ENCODE measurements at places on chromosomes 1 and 21.

DNA sequence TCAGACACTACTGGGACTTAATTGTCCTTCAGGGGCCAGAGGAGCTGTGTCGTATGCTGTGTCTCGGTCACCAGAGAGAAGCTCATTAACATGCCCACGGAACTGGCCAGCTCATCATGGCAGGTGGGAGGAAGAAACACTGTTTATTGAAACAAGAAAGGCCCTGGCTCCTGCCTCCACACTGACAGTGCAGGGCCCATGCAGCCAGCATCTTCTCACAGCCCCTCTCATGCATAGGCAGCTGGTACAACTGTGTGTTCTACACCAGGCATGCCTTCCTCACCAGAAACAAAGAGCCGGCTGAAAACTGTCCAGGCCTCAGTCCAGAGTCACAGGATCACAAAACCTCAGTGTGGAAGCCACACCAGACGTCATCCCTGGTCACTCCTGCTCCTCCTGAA lies 106.0 kb downstream of the UBE2U start:
- DNase-seq: no peak

- DNase-seq: no peak
Observed at GRCh38 chr1:153527023-153527682, 8.6 kb downstream of the S100A6 start.

- no peak for DNase-seq
Observed at GRCh38 chr1:79819140-79819539, 812.6 kb upstream of the ADGRL4 start.

DNA sequence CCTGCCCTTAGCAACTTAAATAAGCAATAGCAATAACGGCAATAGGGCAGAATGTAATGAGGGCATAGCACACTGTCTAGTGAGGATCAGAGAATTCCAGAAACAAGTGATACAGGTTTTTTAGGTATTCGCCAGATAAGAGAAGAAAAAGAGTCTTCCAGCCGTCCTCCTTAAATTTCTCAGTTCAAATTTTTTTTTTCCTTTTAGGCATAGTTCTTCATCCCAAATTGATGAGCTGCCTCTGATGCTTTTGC lies 1.8 kb downstream of the PIGV start:
- no peak for DNase-seq

DNA sequence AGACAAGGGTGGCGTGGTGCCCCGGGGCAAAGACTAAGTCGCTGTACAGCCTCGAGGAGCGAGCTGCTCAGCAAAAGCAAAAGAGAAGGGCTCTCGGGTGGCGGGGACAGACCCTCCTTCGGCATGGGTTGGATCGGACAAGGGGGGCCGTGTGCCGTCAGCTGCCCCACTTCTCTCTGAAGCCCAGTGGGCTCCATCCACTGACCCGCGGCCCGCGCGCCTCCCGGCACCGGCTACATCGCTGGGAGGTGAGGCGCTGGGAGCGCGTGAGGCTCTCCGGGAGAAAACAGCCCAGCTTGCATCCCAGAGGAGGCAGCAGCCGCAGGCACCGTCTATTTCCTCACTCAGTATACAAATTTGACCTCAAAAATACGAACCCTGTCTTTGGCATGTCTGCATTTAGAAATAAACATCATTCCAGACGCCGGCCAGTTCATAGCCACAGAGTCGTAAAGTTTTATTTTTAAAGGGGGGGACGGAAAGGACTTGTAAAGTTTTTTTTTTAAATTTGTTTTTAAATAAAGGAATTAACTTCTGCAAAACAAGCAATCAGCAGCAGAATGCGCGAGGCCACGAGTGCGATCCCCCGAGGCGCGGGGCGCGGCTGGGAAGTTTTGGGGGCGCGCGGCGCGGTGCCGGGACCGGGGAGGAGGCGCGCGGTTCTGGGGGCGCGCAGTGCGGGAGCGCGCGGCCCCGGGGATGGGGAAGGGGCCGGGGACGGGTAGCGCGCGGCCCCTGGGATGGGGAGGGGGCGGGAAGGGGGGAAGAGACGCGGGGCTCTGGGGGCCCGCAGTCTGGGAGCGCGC lies 689 bp upstream of the GPR137B start:
- peak; percentile 12 for DNase-seq

DNA sequence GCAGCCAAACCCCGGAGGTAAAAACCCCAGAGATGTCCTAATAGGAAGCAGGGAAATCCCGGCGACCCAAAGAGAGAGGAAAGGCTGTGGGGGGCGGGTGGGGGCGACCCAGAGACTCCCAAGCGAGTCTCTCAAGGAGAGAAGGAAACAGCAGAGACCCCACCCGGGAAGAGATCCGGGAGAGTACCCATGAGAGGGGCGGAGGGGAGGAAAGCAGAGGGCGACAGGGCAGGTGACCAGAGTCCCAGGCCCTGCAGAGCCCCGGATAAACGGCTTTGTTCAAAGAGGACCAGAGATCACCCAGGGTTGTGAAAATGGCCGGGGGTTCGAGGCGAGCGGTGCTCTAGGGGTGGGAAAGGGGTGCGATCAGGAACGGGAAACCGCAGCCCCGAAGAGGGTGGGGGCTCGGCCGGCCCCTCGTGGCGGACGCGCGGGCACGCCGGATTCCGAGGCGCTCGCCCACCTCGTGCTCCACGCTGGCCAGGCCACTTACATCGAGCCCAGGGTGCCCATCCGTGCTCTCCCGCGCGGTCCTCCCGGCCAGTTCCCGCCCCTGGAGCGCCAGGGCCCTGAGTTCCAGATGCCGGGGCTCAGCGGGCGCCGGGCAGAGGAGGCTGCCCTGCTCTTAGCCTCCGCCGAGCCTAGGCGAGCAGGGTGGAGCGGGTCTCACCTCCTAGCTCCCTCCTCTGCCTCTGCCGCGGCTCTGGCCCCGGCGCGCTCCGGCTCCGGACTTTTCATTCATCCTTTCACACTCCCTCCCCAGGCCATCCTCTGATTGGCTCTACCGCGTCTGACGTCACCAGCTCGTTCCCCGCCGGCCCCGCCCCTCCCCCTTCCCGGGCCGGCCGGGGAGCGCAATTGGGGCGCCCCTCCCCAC lies 52.3 kb downstream of the RHBG start:
- peak; percentile 98 for DNase-seq

GRCh38 chr1:109838838-109839240 lies 71.8 kb upstream of the CSF1 start:
- no peak for DNase-seq

GRCh38 chr1:72282271-72283021 lies at the start of gene NEGR1:
TSS of gene NEGR1 (minus strand) at chr1:72282539.
- peak; percentile 73 for DNase-seq

DNA sequence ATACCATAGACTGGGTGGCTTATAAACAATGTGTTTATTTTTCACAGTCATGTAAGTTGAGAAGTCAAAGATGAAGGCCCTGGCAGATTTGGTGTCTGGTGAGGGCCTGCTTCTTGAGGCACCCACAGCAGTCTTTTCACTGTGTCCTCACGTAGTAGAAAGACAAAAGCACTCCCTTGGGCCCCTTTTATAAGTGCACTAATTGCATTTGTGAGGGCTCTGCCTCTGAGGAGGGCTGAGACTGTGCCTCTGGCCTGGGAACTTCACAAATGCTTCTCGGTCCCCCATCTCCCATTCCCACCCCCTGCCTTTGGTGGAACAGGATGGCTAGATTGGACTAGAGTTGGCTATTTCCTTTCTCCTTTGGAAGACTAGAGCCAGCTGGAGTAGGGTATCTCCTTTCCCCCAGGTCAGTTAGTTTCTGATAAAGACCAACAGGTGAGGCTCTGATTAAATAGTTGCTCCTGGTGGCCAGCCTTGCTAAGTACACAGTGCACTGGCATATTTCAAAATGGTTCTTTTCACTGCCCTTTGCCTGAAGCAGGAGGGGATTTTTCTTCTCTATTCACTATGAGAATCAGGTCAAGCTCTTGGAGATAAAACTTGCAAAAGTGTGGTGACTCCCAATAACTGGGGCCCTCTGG lies 82.9 kb downstream of the PLPPR4 start:
- no peak for DNase-seq

GRCh38 chr1:88979749-88980116 lies 12.7 kb downstream of the KYAT3 start:
- no peak for DNase-seq

- DNase-seq: no peak
Observed at GRCh38 chr1:38038861-38039260, 7.7 kb downstream of the POU3F1 start.

DNA sequence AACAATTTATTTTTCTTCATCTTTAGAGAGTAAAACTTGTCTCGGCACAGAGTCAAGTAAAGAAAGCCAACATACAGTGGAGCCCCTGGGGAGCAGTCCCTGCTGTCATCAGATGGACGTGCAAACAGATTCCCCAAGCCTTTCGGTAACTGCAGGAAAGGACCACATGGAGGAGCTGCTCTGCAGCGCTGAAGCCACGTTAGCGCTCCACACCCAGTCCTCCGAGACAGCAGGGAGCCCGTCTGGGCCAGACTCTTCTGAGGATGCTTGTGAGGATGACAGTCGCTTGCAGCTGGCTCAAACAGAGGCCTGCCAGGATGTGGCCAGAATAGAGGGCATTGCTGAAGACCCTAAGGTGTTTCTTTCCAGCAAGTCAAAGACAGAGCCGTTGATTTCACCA lies 77.1 kb upstream of the SCCPDH start:
- DNase-seq: no peak

GRCh38 chr1:65998763-65999583 lies 206.3 kb downstream of the PDE4B start:
- no peak for DNase-seq

All from NCI-H1694 treated with DMSO at 0.1 percent for 48 hours (cell line).